ENCODE measurements at places on chromosomes 16 and 17. TPM values are rescaled to one million over a fixed set of nuclear protein-coding genes. Genes with fewer than 3 reads are reported as not detected.

DNA sequence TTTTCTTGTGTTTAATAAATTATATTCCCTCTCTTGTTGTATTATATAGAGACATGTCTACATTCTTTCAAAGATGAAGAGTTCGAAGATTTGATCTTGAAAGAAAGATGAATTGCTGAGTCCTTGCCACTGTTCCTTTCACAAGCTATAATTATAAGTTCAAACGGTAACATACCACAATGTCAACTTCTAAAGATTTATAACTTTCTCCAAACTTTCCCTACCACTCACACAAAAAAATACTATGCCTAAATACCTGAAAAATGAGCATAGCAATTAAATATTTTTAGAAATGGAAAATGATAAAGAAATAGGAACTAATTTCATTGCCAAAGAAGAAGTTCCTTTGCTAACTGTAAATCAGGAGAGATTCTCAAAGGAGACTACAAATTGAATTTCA is 50.6 kb downstream of the BRIP1 start:
- H3K27me3 ChIP-seq = no peaks in the 10 kb centered on the region
- no peak for DNase-seq
- H3K4me1 ChIP-seq = peaks cover 26% of the 10 kb centered on the region
- H3K36me3 ChIP-seq = peaks cover 2% of the 10 kb centered on the region

DNA sequence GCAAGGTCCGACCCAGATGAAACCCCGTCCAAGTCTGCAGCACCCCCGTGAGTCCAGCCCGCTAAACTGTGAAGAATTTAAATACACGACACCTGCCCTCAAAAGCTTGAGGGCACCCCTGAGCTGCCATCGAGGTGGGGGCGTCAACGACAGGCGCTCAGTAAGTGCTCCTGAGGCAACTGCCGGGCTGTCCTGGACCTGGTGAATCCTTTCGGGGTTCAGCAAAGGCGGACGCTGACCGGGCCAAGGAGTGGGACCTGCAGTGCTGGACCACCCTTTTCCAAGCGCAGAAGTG is 512 bp upstream of the ENDOV start:
- peak overlapping the region; percentile 96 for H3K27ac ChIP-seq
- DNase-seq = no peak
- no peaks in the 10 kb centered on the region for H3K27me3 ChIP-seq
- peaks cover 31% of the 10 kb centered on the region for H3K4me1 ChIP-seq

GRCh38 chr16:2897110-2897509 is 14.1 kb downstream of the FLYWCH2 start:
- H3K36me3 ChIP-seq = no peaks in the 10 kb centered on the region
- H3K4me1 ChIP-seq = peaks cover 15% of the 10 kb centered on the region
- H3K27ac ChIP-seq = no peak overlapping the region
- no peak for DNase-seq

GRCh38 chr17:21385281-21385845 is 9.2 kb downstream of the KCNJ12 start:
- DNase-seq = no peak
- peaks cover 1% of the 10 kb centered on the region for H3K27me3 ChIP-seq
- peaks cover 13% of the 10 kb centered on the region for H3K4me1 ChIP-seq
- H3K36me3 ChIP-seq = peaks cover 1% of the 10 kb centered on the region

GRCh38 chr17:82564241-82564640 is 44.7 kb downstream of the FOXK2 start:
- no peak overlapping the region for H3K4me3 ChIP-seq
- H3K27me3 ChIP-seq = no peaks in the 10 kb centered on the region
- H3K4me1 ChIP-seq = peaks cover 56% of the 10 kb centered on the region
- no peak for DNase-seq
- H3K27ac ChIP-seq = no peak overlapping the region
- peaks cover 12% of the 10 kb centered on the region for H3K36me3 ChIP-seq

The TPSAB1 gene
- total RNA-seq = not detected

DNA sequence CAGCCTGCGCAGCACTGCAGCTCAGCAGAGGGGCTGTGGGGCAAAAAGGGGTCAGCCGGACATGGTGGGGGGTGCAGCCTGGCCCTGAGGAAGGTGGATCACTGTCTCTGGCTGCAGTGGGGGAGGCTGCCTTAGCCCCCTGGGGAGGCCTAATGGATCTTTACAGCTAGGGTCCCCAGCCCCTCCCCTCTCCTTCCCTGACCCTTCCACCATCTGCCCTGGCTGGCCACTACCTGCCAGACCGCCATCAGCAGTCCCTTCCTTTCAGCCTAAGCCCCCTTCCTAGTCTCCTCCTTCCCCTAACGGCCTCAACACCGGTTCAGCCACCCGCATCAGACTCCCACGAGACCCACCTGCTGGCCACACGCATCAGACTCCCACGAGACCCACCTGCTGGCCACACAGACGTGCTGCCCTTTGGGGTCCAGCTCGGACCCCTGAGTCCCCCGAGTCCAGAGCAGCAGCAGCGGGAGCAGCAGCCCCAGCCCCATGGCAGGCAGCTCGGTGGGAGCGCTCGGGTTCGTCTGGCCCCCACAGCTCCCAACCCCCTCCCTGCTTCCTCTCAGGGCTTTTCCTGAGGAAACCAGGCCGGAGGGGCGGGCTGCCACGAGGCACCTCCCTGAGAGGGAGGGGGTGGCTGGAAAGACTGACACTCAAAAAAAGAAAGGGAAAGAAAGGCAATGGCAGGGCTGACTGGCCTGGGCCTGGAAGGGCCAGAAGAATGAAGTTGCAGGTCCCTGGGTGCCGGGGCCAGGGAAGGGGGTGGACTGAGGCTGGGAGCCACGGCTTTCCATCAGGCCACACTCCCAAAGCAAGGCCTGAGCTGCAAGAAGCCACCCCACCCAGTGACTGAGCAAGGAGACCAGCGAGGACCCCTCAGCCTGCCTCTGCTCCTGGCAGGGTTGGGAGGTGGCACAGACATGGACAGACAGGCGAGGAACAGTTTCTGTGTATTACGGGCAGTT is at the start of gene SCARF1:
Gene SCARF1 (minus strand): TSS at position 526 of the 965 bp plus-strand sequence. CDS start 35 bp downstream, at position 491.
- H3K36me3 ChIP-seq = no peaks in the 10 kb centered on the region
- no peak for DNase-seq
- peaks cover 17% of the 10 kb centered on the region for H3K4me1 ChIP-seq
- H3K27ac ChIP-seq = no peak within 1 kb of the TSS

- peak overlapping the region; percentile 99 for H3K27ac ChIP-seq
- H3K36me3 ChIP-seq = peaks cover 10% of the 10 kb centered on the region
- peaks cover 22% of the 10 kb centered on the region for H3K4me1 ChIP-seq
- H3K27me3 ChIP-seq = no peaks in the 10 kb centered on the region
These were observed 159.4 kb upstream of the ZNF267 start for GRCh38 chr16:31713945-31714902.

The TBX4 gene
- total RNA-seq = not detected

DNA sequence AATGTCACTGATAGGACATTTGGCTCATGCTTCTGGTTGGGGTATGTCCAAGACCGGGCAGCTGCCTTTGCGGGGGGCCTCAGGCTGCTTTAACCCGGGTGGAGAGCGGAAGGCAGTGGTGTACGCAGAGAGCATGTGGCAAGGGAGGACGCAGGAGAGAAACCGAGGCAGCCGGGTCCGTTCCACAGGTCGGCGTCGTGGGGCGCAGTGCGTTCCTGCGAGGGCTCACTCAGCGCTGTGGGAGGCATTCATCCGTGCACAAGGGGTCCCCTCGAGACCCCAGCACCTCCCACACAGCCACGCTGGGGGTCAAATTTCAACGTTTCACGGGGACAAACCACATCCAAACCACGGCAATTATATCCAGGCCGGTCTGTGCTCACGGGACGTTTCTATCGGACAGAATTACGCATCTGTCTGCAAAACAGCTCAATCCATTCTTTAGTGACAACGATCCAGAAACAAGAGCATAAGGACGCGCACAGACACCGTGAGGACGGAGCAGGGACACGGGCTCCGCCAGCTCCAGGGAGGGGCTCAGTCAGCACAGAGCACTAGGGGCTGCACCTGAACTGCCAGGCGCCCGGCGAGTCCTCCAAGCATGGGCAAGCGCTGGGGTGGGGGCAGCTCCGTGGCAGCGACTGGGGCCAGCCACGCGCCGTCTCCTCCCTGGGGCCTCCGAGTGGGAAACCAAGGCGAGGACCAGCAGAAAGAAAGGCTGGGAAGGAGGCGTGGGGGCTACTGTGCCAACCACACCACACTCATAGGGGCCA is 108.4 kb upstream of the METRNL start:
- H3K36me3 ChIP-seq = no peaks in the 10 kb centered on the region
- peaks cover 5% of the 10 kb centered on the region for H3K4me1 ChIP-seq
- H3K27ac ChIP-seq = no peak overlapping the region

DNA sequence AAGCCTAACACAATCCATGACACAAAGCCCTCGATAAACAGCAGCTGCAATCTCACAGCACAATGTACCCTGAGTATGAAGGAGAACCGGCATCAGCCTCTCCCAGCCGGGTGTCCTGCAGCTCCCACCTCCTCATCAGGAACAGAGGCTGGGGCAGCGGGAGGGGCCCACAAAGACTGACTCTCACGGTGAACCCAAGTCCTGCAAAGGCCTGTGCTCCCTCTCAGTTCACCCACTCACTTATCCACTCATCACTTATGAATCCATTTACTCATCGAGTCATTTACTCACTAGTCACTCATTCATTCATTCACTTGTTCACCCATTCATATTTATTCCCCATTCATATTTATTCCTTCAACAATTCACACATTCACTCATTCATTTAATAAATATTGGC is 11.6 kb downstream of the ZNF423 start:
- H3K27me3 ChIP-seq = peaks cover 12% of the 10 kb centered on the region
- no peak overlapping the region for H3K4me3 ChIP-seq
- no peak overlapping the region for H3K27ac ChIP-seq
- peaks cover 3% of the 10 kb centered on the region for H3K4me1 ChIP-seq
- no peaks in the 10 kb centered on the region for H3K36me3 ChIP-seq

- H3K27ac ChIP-seq = no peak overlapping the region
- no peaks in the 10 kb centered on the region for H3K36me3 ChIP-seq
- no peaks in the 10 kb centered on the region for H3K4me1 ChIP-seq
- H3K4me3 ChIP-seq = no peak overlapping the region
- no peak for DNase-seq
These were observed 505.8 kb downstream of the KCNJ2 start for GRCh38 chr17:70675070-70675590.

GRCh38 chr16:16008666-16009065 is 59.2 kb downstream of the ABCC1 start:
- no peaks in the 10 kb centered on the region for H3K27me3 ChIP-seq
- H3K4me3 ChIP-seq = no peak overlapping the region
- H3K4me1 ChIP-seq = peaks cover 47% of the 10 kb centered on the region

GRCh38 chr16:87319011-87319410 is 1.8 kb upstream of the C16orf95 start:
- peaks cover 10% of the 10 kb centered on the region for H3K4me1 ChIP-seq
- H3K4me3 ChIP-seq = no peak overlapping the region

Measured in chondrocyte (in vitro differentiated cells).